Effector memory CD4-positive, alpha-beta T cell (primary cell): ENCODE measurements at places on chromosomes 2 and 18.

DNA sequence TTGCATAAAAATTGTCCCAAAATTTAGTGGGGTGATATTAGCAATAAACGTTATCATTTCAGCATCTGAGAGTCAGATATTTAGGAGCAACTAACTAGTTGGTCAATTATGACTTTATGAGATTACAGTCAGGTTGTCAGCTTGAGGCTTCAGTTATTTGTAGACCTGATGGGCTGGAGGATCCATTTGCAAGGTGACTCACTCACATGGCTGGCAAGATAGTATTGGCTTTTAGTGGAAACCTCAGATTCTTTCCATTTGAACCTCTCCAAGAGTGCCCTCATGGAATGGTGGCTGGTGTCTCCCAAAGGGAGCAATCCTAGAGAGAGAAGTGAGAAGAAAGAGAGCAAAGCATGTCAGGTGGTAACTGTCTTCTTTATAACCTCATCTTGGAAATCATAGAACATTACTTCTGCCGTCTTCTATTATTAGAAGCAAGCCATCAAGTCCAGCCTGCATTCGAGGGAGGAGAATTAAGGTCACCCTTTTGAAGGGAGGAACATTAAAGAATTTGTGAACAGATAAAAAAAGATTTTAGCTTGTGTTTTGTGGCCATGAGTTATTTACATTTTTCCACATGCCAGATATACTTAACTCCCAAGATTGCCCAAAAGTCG lies 92.5 kb downstream of the HAUS1 start:
- H3K4me1 ChIP-seq, result no peaks in the 10 kb centered on the region
- no peak for DNase-seq
- H3K36me3 ChIP-seq, result no peaks in the 10 kb centered on the region

DNA sequence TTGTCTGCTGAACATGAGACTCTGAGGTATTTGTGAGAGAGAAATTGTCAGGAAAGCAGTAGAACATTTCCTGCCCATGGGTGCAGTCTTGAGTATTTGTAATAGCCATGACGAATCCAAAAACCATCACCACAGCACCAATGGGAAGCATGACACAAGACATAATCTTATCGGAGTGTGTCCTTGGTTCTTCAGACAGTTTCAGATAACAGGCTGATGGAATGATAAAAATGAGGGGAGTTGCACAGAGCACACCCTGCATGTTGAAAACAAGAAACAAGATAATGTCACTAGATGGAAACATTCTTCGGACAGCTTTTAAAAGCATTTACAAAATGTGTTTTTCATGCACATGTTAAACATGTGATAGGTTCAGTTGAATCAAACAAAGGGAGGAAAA lies 56.9 kb downstream of the SLC38A11 start:
- no peak overlapping the region for H3K27ac ChIP-seq
- no peak for DNase-seq
- H3K36me3 ChIP-seq, result no peaks in the 10 kb centered on the region
- no peak overlapping the region for H3K4me3 ChIP-seq

GRCh38 chr2:50895041-50895440 lies 136.9 kb downstream of the NRXN1 start:
- H3K36me3 ChIP-seq, result no peaks in the 10 kb centered on the region
- no peak overlapping the region for H3K4me3 ChIP-seq
- DNase-seq, result no peak
- H3K4me1 ChIP-seq, result no peaks in the 10 kb centered on the region
- H3K27ac ChIP-seq, result no peak overlapping the region

GRCh38 chr2:12436483-12436882 lies 280.3 kb upstream of the TRIB2 start:
- no peaks in the 10 kb centered on the region for H3K36me3 ChIP-seq
- no peak overlapping the region for H3K4me3 ChIP-seq
- no peak for DNase-seq
- H3K27ac ChIP-seq, result no peak overlapping the region
- no peaks in the 10 kb centered on the region for H3K27me3 ChIP-seq

GRCh38 chr2:118375907-118376485 lies 287.7 kb downstream of the INSIG2 start:
- no peaks in the 10 kb centered on the region for H3K36me3 ChIP-seq
- peaks cover 2% of the 10 kb centered on the region for H3K27me3 ChIP-seq
- no peak overlapping the region for H3K27ac ChIP-seq
- DNase-seq, result no peak
- H3K4me3 ChIP-seq, result no peak overlapping the region

GRCh38 chr18:77112747-77113092 lies 19.9 kb downstream of the MBP start:
- H3K4me3 ChIP-seq, result no peak overlapping the region
- no peaks in the 10 kb centered on the region for H3K27me3 ChIP-seq
- DNase-seq, result no peak
- peak overlapping the region; percentile 5 for H3K27ac ChIP-seq
- peaks cover 42% of the 10 kb centered on the region for H3K36me3 ChIP-seq

- no peak overlapping the region for H3K4me3 ChIP-seq
- H3K27ac ChIP-seq, result no peak overlapping the region
- H3K36me3 ChIP-seq, result no peaks in the 10 kb centered on the region
- no peaks in the 10 kb centered on the region for H3K4me1 ChIP-seq
- no peak for DNase-seq
Measured at GRCh38 chr18:41128126-41128525, 826.9 kb upstream of the PIK3C3 start.
